ENCODE measurements at places on chromosomes 12 and 14.

DNA sequence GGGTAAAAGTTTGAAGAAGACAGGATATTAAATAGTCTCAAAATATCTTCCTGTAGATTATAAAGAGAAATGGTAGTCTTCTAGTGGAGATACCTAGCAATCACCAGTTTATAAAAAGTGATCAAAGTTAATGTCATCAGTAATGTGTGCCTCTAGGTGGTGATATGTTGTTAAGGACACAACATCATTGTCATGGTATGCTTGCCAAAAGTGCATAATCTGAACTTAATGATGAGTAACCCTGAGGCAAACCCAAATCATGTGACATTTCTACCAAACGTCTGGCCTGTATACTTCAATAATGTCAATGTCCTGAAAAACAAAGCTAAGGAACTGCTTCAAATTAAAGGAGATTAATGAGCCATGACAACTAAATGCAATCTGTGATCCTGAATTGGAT, 214.7 kb downstream of the PHLDA1 start:
- no peak for DNase-seq

- peak; percentile 84 for DNase-seq
These were observed 1.0 kb downstream of the RNF41 start for GRCh38 chr12:56220611-56221231.

GRCh38 chr12:50050410-50051098, 6.8 kb upstream of the ASIC1 start:
- DNase-seq = no peak

DNA sequence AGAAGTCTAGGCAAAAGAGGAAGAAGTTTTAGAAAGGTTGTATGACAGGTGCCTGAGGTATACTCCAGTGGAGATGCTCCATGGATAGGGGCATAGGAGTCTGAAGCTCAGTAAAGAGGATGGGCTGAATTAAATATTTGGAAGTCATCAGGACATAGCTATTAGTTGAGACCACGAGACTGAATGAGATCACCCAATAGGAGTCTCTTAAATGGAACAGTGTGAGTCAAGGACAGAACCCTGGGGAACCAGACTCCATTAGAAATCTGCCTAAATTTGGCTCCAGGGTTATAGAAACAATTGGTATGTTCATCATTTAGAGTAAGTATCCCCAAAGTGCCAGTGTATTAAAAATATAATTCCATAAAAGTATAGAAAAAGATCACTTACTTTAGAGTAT, 172.6 kb downstream of the PRKCH start:
- DNase-seq = no peak

- peak; percentile 75 for DNase-seq
These were observed 199.5 kb upstream of the SFSWAP start for GRCh38 chr12:131511391-131511802.

GRCh38 chr14:31692376-31692781, 131.2 kb downstream of the NUBPL start:
- no peak for DNase-seq

DNA sequence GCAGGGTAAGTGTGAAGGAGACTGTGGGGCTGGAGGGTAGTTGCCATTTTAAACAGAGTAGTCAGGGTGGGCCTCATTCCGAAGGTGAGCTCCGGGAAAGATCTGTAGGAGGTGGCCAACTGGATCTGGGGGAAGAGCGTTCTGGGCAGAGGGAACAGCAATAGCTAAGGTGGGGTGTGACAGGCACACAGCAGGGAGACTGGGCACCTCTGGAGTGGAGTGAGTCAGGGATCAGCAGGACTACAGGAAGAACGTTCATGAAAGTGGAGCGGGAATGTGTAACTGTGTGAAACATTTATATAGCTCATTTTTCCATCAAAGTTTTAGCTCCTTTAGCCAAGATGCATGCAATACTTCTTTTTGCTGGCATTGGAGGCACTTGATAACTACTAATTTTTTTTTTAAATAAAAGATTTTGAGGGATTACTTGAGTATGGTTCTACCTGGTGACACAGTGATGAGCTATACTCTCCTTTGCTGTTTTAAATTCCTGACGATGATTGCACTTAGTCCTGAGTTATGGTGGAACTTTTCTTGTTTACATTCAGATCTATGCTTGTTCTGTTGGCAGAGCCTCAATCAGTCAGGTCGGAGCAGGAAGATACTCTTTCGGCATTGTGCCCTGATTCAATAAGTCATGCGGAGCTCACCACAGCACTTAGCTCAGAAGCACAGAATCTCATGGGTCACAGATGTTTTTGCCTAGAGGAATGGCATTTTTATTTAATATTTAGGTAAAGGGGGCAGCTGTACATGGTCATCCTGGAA, 106.4 kb downstream of the WIF1 start:
- DNase-seq = no peak

DNA sequence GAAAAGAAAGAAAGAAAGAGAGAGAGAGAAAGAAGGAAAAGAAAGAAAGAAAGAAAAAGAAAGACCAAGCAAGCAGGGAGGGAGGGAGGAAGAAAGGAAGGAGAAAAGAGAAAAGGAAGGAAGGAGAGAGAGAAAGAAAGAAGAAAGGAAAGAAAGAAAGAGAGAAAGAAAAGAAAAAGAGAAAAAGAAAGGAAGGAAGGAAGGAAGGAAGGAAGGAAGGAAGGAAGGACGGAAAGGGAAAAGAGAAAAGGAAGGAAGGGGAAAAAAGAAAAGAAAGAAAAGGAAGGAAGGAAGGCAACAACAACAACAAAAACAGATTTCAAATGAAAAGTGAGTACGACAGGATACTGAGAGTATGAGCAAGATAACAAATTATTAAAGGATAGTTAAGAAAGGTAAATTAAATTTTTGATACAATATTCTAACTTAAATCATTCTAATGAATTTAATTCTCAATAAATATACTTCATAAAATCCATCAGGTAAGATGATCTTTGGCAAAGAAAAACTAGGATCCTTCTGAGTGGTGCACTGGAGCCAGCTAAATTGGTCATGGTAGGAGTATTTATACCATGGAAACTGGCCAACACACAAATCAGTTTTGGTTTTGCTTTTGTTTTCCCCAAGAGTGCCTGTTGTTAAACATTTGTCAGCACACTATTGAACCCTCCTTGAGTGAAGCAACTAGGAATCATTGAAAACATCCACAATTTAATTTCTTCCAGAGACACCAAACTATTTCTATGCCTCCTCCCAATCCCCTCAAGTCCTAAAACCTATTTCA, 56.1 kb upstream of the DYRK2 start:
- DNase-seq = peak; percentile 37

DNA sequence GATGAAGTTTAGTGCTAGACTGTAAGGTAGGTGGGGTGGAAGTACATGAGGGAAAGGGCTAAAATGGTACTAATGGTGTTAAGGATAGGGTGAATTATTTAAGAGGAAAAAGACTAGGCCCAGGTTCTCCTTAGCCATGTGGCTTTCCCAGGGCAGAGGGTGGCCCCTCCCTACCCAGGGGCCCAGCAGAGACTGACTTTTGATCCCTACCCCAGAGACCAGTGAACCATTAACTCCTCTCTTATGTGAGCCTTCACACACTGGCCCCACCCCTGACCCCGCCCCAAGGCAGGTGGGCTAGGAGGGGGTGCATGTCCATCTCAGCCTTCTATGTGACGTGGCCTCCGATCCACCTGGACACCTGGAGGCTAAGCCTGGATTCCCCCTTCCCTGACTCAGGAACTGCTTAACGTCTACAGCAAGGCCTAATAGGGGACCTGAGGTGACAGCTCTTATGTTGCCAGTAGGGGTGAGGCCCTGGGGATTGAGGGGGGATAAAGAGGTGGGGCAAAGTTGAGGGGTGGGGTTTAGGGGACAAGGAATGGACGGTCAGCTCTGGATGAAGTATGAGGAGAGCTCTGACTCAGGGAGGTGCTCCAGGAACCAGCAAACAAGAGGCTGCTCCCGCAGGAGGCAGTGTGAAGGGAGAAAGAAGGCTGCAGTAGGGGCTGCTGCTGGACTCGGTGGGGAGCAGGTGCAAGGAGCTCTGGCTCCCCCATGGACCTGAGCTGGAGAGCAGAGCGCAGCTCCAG, 757 bp downstream of the SLC39A5 start:
- no peak for DNase-seq

- no peak for DNase-seq
These were observed 730 bp downstream of the PPP1R3E start for GRCh38 chr14:23301969-23302289.

GRCh38 chr12:124952295-124952694, 36.6 kb downstream of the DHX37 start:
- DNase-seq = no peak

- DNase-seq = no peak
These were observed 190.2 kb upstream of the AMIGO2 start for GRCh38 chr12:47269916-47270315.

DNA sequence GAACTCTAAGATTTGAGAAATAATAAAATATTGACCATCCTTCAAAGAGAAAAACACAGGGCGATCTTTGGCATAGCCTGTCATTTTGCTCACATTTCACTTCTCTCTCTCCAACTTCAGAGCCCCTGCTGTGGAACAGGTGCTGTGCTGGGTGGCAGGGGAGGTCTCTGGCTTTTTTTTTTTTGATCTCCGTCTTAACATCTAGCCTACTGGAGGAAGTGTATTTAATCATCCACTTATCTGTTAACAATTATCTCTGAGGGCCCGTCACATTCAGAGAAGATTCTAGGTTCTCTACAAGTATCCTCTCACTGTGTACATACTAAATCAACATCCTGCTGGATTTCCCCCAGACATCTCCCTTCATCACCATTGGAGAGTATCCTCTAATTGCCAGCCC, 34.1 kb downstream of the CHST11 start:
- no peak for DNase-seq

GRCh38 chr14:81849714-81850113, 316.1 kb upstream of the SEL1L start:
- no peak for DNase-seq

DNA sequence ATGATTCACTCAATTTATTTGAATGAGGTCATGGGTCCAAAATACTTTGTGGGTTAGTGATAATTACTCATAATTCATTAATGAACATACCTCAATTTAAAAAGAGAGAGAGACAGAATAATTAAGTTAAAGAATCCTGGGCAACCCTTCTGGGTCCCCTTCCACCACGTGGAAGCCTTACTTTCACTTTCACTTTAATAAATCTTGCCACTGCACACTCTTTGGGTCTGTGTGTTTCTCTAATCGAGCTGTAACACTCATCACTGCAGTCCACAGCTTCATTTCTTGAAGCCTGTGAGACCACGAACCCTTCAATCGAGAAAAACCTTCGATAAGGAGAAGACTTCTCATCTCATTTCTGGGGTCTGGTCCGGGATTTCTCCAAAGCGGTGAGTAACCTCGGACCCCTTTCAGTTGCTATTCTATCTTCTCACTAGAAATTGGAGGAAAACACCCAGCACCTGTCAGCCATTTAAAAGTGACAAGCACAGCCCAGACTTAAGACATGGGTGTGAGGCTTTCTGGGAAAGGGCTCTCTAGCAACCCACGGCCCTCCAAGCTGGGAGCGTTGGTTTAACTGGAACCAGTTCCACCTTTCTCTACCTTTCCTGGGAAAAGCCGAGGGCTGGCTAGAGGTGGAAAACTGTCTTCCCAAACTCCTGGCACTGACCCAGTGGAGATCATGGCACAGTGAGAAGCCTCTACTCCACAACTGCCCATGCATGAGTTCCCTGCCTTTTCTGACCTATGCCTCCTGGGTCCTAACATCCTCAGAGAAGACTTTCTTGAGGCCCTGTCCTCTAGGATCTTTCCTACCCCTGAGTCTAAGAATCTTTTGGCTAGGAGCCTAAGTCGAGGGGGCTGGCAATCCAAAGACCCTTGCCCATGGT, 148.8 kb upstream of the ATF7IP start:
- peak; percentile 40 for DNase-seq

- no peak for DNase-seq
These were observed 348.3 kb upstream of the SFSWAP start for GRCh38 chr12:131362291-131363211.

GRCh38 chr14:33657476-33657875, 293.4 kb downstream of the EGLN3 start:
- no peak for DNase-seq

DNA sequence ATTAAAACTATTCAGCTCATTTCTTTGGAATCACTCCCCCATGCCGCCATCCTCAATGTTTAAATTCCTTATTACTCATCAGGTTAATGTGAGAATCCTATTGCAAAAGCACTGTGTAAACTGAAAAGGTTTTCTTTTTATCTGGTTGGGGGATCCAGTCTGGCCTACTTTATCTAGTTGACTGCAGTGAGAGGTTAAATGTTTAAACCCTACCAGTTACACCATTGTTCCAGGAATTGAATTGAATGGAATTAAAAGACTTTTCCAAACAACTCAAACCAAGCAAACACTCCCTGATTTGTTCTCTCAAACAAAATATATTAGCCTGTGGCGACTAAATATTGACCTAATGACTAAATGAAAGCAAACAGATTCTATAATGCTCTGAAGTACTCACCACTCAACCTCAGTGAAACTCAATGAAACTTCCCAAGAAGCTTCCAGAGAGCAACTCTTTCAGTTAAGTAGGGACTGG, 100.5 kb downstream of the VEZT start:
- no peak for DNase-seq
